Midbrain (tissue), 1 donor: ENCODE measurements at places on chromosomes 3 and 15.

GRCh38 chr3:171847133-171847532, 4.0 kb downstream of the TMEM212 start:
- no peak for DNase-seq

- DNase-seq, result peak; percentile 12
These were observed 33.9 kb upstream of the GPR160 start for GRCh38 chr3:170003881-170004356.

DNA sequence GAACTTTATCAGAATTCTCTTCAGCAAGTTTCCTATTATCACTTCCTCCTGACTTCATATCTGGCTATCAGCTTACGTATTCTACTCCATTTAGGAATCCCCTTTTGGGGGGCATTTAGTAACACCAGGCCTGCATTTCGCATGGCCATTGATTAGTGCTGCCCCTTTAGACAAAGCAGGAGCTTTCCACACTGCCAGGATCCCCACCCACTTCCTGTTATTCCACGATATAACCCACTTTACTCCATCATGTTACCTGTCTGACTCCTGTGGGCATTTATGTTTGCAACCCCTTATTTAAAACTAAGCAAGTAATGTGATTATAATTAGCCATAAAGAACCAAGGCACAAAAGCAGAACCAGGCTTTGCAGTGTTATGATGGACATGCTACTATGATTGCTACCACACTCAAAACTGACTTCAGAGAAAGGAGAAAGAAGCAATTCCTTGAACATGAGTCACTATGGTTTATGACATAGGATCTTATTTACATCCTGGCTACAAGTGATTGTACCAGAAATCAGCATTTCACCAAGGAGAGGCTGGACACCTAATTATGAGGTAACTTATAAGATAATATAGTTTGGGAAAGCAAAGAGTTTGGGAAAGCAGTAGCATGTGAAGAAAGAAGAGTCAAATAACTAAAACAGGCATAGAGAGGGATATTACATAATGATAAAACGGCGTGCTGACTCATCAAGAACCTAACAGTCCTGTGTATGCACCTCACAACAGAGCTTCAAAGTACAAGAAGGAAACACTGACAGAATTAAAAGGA, 96.3 kb downstream of the IGSF11 start:
- DNase-seq, result no peak

- DNase-seq, result no peak
These were observed 37.7 kb upstream of the KLHL25 start for GRCh38 chr15:85832394-85832793.

GRCh38 chr15:74337607-74338211, 29.7 kb downstream of the CYP11A1 start:
- DNase-seq, result no peak

- no peak for DNase-seq
These were observed 182.9 kb upstream of the RORA start for GRCh38 chr15:61411902-61412510.

GRCh38 chr15:38683382-38684242, 119.0 kb upstream of the RASGRP1 start:
- peak; percentile 33 for DNase-seq

GRCh38 chr3:116445311-116445841, at the start of gene LSAMP:
TSS of gene LSAMP (minus strand) at chr3:116445487.
- DNase-seq, result peak; percentile 86
